Stimulated activated CD4-positive, alpha-beta T cell treated with anti-CD3 and anti-CD28 coated beads, Interleukin-1b, Interleukin-23, amount 100 ng/mL, for 24 hours (primary cell): ENCODE measurements at places on chromosomes 7 and 10.

GRCh38 chr10:61822781-61823230 lies 78.7 kb upstream of the ARID5B start:
- DNase-seq = no peak

- DNase-seq = no peak
These were observed 292.0 kb downstream of the PHTF2 start for GRCh38 chr7:78090616-78091015.

DNA sequence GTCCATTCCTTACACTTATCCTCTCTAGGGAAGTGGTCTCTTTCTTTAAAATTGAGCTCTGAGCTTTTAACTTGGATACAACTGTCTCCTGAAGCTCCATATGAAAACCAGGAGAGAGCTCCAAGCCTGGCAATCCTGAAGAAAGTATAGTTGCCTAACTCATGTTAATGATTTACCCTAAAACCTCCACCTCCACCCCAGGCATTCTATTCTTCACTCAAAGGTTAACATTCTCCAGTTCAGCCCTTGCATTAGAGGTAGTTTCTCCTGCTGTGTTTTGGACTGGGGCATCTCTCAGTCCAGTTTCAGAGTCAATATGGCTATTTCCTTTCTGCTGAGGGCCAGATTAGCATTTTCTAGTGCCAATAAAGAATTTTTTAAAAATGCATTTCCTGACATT lies 195.5 kb downstream of the SLC25A13 start:
- DNase-seq = no peak

DNA sequence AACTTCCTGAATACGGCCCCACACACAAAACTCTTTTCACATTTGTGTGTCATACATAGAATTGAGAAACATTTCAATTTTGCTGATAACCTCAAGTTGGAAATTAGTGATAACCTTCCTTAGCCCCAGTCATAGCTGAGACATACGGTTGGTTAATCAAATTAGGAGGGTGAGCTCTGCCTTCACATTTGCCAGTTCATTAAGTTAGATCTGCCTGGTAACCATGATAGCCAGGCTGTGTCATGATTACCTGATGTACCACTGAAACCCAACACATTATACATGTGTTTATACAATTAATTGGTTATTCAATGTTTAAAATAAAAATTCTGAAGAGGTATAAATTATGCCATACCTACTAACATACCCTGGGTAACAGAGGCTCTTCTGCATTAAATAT lies 60.8 kb upstream of the RAB11FIP2 start:
- DNase-seq = no peak

DNA sequence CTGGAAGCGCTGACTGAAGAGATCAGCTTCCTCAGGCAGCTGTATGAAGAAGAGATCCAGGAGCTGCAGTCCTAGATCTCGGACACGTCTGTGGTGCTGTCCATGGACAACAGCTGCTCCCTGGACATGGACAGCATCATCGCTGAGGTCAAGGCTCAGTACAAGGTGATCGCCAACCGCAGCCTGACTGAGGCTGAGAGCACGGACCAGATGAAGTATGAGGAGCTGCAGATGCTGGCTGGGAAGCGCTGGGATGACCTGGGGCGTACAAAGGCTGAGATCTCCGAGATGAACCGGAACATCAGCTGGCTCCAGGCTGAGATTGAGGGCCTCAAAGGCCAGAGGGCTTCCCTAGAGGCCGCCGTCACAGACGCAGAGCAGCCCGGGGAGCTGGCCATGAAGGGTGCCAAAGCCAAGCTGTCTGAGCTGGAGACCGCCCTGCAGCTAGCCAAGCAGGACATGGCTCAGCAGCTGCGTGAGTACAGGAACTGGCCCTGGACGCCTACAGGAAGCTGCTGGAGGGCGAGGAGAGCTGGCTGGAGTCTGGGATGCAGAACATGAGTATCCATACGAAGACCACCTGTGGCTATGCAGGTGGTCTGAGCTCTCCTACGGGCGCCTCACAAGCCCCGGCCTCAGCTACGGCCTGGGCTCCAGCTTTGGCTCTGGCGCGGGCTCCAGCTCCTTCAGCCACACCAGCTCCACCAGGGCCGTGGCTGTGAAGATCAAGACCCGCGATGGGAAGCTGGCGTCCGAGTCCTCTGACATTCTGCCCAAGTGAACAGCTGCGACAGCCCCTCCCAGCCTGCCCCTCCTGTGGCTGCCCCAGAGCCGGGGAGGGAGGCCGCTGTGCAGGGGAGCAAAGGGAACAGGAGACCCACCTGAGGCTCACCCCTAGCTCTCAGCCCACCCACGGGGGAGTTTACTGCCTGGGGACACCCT lies 24.9 kb upstream of the AMPH start:
- DNase-seq = no peak

DNA sequence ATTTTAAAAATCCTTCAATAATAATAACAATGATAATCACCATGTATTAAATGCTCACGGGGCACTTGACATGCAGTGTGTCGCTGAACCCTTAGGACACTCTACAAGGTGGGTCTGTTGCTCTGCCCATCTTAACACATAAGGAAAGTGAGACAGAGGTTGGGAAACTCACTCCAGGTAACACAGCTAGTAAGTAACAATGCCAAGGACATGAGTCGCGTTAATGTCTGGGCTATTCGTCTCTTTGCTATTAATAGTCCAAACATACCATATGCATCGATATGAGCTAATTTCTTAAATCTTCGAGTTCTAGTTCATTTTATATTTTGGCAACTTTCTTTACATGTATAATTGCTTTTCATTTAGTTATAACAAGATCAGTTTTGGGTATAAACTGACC lies 79.5 kb downstream of the BEND7 start:
- DNase-seq = no peak

GRCh38 chr10:49327036-49327813 lies 28.3 kb downstream of the C10orf71 start:
- DNase-seq = no peak

GRCh38 chr10:77771851-77772250 lies 134.2 kb upstream of the KCNMA1 start:
- no peak for DNase-seq

DNA sequence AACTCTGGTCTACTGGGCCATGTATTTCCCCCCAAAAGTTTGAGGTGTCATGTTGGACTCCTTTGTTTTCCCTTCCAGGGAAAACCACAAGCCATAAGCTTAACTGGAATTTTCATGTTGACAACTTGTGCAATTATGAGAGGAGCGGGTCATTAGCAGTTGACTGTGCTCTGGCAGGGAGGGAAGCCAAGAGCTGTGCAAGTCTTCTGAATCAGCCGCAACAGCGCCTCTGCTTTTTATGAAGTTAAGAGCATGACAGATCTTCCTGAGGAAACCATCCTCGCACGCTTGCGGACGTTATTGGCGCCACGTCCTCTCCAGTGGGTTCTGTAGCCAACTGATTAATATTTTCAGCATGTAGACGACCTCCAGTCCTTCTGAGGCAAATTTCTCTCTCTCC lies 148.7 kb upstream of the MKI67 start:
- DNase-seq = no peak
